ENCODE measurements at places on chromosomes 4 and X.

- no peak for DNase-seq
Observed at GRCh38 chrX:40064055-40064597, 33.6 kb downstream of the BCOR start.

DNA sequence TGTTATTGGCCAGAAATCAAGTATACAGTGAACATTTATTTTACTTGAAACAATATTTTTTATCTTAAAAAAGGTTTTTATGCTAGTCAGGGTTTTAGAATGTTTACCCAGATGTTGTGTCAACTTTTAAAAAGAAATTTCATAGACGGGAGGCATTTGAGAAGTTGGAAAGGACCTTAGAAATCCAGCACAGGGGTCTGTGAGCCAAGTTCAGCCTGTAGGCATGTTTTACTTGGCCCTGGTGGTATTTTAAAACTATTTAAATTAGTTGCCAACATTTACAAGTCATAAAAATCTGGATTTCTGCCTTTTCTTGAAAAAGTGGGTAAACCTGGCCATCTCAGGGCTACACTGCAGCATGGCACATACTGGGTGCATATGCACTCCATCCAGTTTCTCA is 25.5 kb upstream of the FHL1 start:
- no peak for DNase-seq

DNA sequence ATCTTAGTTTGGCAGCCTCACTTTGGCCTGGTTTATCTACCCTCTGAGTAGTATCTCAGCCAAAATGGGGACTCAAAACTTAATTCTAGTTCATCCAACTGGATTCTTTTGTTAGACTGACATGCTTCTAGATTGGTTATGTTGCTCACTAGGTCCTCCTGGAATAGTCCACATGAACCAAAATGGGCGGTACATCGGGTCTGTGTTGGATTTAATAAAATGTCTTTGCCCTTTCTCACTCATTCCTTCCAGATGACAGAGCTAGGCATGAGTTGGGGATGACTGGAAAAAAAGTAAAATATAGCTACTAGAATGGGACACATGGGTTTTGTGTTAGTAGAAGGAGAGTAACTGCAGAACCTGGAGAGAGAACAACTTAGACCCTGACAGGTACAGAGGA is 247.9 kb downstream of the CCSER1 start:
- no peak for DNase-seq

DNA sequence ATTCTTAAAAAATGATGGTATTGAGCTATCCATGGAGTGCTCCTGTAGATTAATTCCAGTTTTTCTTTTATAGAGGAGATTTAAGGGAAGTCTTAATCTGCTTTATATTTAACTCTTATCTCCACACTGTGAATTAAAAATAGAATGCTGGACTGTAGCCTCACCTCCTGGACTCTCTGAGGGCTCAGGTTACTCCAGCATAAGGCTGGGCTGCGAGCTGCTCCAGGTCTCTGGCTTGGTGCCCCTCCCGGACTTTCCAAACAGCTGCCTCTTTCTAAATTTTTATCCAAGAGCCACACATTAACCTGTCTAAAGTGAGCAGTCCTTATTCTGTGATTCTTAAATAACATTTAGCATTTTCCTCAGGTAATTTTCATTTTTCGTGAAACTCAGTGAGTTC is 218.7 kb upstream of the JADE1 start:
- DNase-seq, result no peak

- DNase-seq, result no peak
Observed at GRCh38 chr4:24930151-24930550, 17.3 kb upstream of the CCDC149 start.

GRCh38 chr4:117664706-117665444 is 369.4 kb upstream of the NDST3 start:
- no peak for DNase-seq

DNA sequence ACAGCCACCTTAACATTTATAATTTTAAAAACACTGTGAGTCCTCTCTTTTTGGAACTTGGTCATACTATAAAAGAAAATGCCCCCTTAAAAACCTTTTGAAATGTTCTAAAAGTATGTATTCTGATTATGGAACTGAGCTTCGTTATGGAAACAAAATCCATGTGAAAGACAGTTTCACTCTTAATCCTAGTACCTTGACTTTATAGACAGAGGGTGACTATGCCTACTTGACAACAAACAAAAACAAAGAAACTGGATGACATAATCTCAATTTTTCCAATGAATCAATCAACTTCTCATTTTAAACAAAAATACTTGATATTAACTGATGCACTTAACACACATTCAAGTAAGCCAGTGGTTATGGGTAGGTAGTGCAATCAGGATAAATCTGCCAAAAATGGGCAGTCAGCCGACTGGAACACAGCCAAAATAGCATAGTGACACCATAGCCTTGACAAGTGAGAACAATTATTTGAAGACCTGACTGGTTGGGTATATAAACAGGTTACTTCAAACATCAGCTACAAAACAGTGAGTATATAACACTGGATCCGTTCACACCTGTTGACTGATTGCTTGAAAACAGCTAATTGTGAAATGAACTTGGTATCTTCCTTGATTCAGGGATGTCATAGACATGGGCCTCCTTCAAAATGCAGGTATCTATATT is 265.5 kb downstream of the PPP3CA start:
- DNase-seq, result no peak

DNA sequence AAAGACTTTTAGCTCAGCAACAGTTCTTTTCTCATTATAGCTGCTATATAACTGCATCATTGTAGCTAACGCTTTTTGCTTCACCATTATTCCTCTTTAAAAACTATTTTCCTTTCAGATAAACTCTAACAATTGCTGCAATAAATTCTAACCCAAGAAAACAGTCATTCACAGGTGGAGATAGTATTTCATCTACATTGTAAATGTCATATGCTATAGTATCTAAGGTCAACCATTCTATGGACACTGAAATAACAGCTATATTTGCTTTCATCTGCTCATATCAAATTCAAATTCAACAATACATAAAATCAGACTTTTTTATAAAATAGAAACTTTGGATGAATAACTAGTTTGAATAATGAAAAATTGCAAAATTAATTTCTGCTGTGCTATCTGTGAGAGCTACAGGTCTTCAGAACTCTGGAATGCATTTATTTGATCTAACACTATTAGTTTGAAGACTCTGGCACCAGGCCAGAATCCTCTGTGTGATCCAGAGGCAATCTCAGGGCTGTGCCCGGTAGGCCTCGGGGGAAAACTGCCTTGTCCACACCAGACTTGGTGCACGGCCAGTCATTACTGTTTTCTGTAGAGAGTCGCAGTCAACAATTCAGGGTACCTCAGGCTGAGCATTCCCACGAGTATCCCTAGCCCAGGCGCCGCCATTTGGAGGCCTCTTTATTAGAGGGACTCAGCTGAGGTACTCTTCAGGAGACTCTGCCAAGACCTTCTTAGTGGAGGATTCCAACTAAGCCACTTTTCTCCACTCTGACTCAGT is 332.4 kb downstream of the SLC7A11 start:
- no peak for DNase-seq

DNA sequence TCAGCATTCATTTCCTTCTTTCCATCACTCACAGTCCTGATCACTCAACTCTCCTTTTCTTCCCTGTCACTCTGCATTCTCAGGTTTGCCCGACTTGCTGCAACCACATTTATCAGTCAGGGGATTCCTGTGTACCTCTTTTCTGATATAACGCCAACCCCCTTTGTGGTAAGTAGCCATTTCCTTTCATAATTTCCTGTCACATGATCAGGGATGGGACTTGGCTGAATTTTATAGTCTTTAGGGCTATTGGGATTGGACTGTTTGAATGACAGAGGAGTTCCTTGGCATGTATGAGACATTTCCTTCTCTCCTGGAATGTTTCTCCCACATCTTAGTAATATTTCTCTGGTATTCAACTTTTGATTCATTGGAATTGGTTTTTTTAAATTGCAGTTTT is 11.0 kb downstream of the PGM2 start:
- no peak for DNase-seq

GRCh38 chr4:170589597-170590191 is 499.9 kb upstream of the AADAT start:
- DNase-seq, result no peak

GRCh38 chr4:181261279-181261678 is 981.9 kb upstream of the TENM3 start:
- DNase-seq, result no peak

DNA sequence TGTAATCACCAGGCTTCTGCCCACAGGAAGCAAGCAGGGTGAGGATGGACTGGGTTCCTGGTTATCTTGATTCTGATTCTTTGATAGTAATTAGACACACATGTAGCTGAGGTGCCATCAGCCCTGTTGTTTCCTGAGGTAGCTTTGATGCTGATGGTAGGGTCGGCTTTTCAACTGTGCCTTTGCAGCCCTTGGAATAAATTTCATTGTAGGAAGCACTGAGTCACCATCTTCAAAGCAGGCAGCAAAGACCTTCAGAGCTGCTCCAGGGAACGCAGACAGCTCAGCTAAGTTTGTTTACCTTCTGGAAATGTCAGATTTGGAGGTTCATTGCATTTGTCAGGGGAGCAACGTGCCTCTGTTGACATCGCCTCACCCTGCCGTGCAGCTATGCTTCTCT is 135.4 kb downstream of the ASMT start:
- no peak for DNase-seq

- no peak for DNase-seq
Observed at GRCh38 chrX:11557120-11557519, 108.6 kb downstream of the ARHGAP6 start.

- no peak for DNase-seq
Observed at GRCh38 chrX:147737690-147738089, 174.0 kb upstream of the FMR1 start.

GRCh38 chrX:151789179-151789800 is 54.7 kb downstream of the CNGA2 start:
- DNase-seq, result no peak

GRCh38 chr4:30718641-30719453 is 1.3 kb upstream of the PCDH7 start:
- DNase-seq, result no peak

DNA sequence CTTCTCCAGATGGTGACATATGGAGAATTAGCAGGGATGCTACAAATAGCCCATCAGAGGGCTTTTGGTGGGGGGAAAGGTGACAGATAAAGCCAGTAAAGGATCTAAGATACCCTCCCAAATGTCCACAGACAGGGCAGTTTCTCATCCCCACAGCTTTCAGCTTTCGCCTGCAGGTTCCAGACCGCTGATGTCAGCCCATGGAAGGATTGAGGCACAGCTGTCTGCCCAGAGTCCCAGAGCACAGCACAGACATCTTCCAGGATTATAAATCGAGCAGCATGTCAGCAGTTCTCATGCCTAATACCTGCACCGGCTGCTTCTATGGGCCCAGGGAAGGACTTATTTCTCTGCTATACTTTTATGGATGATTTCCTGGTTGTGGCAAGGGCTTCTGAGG is 96.7 kb upstream of the MXRA5 start:
- no peak for DNase-seq

GRCh38 chr4:566508-567295 is 9.4 kb downstream of the TMEM271 start:
- no peak for DNase-seq

- no peak for DNase-seq
Observed at GRCh38 chr4:48079972-48080391, 54.1 kb downstream of the TXK start.

- DNase-seq, result no peak
Observed at GRCh38 chrX:73647212-73647611, 84.2 kb downstream of the CHIC1 start.

GRCh38 chr4:24771241-24771640 is 24.1 kb upstream of the SOD3 start:
- no peak for DNase-seq

- DNase-seq, result peak; percentile 50
Observed at GRCh38 chr4:107913283-107913899, 18.0 kb upstream of the CYP2U1 start.

GRCh38 chr4:143207555-143207954 is 22.8 kb downstream of the USP38 start:
- DNase-seq, result no peak

DNA sequence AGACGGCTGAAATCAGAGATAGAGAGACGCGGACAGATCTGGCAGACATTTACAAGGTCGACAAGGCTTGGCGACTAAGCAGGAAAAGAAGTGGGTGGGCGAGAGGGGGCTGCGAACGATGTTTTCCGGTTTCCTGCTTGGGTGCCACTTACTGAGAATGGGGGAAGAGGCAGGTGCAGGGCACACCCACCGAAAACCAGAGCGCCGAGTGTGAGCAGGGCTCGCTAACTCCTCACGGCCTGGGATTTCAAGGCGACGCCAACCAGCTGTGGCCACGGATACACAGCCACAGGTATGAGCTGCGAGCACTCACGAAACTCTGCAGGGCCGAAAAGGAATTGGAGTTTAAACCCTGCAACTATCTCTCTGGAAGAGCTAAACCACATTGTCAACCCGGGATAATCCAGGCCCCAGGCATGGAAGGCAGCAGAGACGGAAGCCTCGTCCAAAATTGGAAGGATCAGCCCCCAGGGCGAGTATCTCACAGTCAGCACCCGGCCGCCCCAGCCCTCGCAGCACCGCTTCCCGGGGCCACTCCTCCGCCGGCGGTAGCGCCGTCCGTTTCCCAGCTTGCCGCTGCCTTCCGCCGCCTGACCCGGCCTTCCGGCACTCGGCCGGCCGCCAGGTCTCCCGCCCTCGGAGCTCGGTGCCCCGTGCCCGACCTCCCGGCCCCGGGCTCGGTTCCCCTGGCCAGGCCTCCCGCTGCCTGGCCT is 778 bp downstream of the CASP3 start:
- peak; percentile 44 for DNase-seq

DNA sequence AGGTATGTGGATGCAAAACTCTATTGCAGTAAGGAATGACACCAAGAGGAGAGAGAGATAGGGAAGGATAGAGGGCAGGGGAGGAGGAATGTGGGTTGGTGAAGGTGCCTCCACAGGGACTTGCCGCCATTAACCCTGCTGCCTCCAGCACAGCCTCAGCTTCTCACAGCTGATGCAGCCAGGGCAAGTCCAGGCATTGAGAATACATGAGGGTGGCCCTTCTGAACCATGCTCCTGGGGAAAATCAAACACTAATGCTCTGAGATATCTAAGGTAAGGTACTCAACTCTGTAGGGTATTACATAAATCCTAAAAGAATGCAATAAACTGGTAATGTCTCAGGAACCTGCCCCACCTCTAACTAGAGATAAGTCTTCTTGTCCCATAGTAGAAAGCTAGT is 28.7 kb downstream of the UGT2B7 start:
- no peak for DNase-seq

DNA sequence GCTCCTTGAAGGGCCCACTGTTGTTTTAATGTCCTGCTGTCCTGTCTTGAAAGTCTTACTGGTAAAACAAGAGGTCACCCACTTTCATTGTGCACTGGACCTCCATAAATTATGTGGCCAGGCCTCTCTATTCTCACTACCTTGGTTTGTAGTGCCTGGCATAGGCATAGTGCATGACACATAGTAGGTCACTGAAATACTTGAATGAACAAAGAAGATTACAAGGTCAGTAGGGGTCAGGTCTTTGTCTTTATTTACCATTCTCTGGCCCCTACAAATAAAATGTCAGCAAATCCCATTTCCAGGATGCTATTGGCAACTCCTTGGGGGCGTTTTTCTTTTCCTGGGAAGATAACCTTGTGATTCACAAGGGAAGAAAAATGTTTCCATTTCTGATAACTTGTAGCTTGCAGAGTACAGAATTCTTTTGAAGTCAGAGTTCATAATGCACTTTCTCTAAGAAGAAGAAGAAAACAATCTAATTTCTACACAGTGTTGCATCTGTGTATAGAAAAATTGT is 1.4 kb downstream of the PGM2 start:
- no peak for DNase-seq
